Stimulated activated CD4-positive, alpha-beta T cell treated with anti-CD3 and anti-CD28 coated beads, TNF-alpha, amount 100 ng/mL, for 4 hours (primary cell): ENCODE measurements at places on chromosomes 5 and 9.

DNA sequence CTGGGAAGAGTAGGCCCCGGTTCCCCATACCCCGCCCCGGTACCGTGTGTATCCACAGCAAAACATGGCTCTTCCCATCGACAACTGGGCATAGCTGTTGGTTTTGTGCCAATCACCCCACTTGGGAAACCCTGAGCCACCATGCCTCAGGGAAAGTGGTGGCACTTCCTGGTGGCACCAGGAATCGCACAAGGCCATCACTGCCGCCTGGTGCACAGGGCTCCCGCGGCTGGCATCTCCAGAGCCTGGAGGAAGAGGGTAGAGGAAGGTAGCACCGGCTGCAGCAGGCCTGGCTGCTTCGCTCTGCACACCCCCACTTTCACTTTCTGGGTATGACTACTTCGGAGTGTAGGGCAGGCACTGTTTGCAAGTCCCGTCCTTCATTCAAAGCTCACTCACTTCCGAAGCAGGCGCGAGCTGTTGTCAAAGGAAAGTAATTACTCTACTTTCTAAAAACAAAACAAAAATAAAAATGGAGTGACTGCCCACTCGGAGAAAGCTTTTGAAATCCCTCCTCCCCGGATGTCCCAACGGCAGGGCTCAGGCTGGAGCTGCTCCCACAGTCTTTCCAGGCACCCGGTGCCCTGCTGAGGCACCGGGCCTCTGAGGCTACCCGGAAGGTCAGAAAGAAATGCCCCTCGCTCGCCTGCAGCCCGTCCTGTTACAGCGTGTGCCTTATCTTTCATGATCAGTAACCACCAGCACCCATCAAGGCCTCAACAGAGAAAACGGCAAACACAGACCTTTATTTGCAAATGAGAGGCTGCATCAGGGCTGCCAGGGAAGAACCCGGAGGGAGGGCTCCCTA, 2.0 kb downstream of the BRD3 start:
- peak; percentile 29 for DNase-seq

DNA sequence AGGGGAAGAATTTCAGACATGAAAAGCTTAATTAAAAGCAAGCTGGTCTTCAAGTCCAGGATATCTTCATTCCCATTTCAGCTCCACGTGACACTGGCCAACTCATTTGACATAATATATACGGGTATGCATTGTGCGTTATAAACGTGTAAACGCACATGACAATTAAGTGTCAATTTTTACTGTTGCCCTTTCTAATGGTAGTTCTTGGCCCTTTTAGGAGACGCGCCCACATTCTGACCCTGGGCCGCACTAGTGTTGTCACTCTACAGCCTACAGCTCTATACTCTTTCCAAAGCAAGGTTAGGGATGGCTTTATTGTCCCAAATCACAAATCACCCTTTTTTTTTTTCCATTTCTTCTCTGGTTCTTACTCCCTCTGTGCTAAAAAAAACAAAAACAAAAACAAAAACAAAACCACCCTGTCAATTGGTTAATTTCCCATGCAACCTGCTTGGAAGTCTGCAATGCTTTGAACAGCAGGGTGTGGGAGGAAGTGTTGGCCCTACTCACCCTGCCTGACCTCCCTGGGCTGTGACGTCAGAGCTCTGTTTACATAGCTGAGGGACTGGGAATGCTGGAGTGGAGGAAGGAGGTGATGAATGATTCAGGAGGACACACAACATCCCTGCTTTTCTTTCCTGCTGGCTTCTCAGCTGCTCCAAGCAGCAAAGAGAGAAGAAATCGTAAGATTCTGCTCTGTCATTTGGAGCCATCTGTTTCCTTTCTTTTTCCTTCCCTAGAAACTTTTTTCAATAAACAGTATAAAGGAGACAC, 19.3 kb downstream of the RFK start:
- DNase-seq = no peak

DNA sequence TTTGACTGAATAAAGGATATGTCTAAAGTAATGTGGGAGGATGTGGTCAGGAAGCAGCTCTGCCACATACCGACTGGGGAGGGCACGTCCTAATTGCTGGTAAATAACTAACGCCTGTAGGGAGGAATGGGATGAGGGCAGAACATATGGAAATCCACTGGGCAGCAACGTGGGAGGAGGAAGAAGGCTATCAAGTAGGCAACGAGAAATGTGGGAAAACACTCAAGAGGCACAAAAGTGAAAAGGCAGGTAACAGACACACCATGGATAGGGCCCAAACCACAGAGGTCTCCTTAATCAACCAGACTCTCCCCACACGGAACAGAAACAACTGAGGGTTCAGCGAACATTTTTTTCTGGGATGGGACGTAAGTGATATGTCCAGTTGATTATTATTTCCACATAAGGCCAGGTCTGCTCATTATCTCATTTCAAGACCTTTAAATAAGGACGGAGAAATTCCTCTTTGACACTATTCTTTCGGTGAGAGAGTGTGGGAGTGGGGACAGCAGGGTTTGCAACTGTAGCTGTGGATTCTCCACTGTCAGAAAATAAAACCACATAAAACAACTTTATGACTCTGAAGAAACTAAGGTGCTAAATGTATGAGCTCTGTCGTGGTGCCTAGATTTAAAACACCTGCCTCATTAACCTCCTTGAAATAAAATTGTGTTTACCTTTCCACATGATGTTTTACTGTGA, 17.0 kb downstream of the IARS1 start:
- no peak for DNase-seq

GRCh38 chr5:43203373-43203772, 11.3 kb downstream of the NIM1K start:
- no peak for DNase-seq

DNA sequence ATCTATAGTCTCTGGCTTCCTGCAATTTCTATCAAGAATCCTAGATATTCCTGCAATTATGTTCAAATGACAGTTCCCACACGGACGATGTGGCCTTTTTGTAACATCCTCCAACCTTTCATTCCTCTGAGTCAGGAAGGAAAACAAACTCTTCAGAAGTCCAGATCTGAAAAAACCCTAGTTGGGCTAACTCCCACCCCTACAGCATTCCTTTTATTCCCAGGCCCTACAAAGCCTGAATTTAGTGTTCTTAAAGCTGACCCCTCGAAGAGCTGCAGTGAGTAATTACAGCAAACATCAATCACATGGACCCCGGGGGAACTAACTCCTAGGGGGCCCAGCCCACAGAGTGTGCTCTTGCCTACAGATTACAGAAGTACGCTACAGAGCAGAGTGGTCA, 99.7 kb downstream of the SERINC5 start:
- DNase-seq = no peak

DNA sequence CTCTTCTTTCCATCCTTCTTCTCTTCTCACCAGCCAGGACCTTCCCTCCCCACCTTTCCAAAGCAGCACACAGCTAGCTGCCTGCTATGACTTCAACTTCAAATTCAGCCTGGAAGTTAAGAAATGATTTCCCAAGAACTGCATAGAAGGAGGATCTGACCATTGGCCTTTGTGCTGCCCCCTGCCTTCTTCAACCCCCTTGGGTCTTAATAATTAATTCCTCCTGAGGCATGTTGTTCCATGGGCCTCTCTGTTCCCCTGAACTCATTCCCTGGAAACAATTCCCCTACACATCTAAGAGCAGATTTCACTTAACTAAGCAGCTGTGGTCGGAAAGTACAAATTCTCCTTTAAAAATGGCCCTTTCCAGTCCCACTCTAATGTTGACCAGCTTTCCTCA, 62.4 kb downstream of the ADAMTS12 start:
- no peak for DNase-seq

DNA sequence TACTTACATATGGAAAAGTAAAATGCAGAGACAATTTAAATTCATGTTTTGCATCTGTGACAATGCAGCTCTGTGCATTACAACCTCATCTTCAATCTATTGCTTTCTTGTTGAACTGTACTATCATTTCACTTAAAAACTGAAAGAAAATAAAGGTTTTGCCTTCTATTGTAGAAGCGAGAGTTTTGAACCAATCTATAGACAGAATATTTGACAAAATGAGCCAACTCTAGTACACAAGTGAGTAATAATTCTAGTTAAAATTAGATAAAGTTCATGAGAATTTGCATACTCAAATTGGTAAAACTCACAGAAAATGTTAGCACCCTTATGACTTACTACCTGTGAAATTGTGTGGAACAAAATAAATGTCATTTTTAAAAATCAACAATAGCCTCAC, 123.7 kb downstream of the EDIL3 start:
- DNase-seq = no peak

GRCh38 chr5:73435759-73436534, 12.6 kb downstream of the FOXD1 start:
- no peak for DNase-seq

GRCh38 chr9:121807823-121808278, 156.4 kb downstream of the DAB2IP start:
- no peak for DNase-seq

- DNase-seq = no peak
These were observed 1177.3 kb upstream of the CDH18 start for GRCh38 chr5:21165344-21165743.

DNA sequence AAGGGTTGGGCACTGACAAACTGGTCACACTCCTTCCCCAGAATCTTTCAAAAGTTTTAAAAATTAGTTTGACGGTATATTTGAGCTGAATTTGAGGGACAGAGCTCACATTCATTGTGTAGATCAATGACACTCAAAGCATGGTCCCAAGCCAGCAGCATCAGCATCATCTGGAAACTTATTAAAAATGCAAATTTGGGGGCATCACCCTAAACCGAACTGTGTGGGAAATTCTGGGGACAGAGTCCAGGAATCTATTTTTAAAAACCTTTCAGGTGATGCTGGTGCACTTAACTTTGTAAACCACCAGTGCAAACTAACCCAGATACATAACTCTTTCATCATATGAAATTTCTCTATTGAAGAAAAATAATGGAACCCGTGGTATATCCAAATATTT, 58.1 kb upstream of the MTAP start:
- no peak for DNase-seq

DNA sequence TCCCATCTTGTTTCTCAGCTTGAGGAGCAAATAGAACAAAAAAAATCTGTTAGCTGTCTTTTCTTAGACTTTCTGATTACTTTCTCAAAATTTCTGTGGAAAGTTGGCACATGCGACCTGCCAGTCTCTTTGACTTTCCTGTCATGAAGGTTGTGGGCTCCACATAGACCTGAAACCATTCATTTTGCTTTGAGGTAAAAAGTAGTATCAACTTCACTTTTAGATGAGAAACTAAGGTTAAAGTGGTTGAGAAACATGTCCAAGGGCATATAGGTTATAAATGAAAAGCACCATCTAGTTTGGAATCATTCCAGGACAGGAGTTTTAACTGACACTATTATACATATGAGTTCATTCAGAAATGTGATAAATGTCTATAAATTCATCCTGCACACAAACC, 42.7 kb downstream of the ST8SIA4 start:
- DNase-seq = no peak

DNA sequence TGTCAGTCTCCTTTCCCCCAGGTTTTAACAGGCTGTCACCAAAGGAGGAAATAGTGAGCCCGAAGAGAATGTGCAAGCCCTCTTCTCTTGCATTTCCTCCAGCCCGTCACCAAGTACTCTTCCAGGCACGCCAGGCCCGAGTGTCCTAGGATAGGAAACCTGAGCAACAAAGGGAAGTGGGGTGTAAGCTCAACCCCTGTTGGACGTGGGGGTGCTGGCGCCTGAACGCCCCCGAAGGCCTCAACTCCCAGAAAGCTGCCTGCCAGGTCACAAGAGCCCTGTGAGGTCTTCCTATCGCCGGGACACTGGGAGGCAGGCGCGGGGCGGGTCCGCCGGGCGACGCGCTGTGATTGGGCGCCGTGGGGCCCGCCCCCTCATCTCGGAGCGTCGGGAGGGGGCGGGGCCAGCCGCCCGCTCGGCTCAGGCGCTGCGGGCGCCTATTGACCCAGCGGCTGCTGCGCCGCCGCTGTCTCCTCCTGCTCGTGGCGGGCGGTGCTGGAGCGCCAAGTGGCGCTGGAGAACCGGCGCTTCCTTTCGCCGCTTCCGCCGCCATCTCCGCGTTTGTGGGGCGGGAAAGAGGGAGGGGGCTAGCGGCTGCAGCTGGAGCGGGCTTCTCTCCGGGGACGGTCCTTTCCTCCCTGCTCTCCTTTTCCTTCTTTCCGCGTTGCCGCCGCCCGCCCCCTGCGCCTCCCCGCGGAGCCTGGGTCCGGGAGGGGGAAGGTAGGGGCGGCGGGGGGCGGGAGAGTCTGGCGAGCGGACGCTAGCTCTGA, 572 bp upstream of the MAN2A1 start:
- DNase-seq = peak; percentile 63

DNA sequence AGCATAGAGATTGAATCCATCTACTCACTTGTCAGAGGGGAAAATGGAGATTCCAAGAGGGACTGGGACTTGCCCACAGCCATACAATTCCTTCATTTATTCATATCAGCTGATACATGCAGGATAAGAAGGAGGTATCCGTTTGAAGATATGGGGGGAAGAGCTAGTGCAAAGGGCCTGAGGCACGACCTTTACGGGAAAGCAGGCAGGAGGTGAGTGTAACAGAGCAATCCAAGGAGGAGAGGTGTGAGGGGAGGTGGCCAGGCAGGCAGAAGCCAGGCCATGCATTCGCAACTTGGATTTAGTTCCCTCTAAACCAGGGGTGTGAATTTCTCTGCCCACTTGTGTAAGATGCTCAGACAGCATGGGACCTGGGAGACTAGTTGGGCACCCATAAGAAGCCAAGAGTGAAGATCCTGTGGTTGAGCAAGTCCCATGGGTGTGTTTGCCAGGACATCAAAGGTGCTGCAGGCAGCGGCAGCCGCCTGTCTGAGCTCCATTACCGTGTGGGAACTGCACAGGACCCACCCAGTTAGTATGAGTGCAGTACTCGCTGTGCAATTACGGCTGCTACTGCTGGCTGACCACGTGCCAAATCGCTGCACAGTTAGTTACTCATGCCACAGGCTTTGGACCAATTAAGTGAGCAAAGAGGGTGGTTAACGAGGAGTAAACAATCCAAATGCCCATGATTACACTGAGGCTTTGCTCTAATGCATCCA, 31.4 kb upstream of the FAT2 start:
- DNase-seq = no peak

DNA sequence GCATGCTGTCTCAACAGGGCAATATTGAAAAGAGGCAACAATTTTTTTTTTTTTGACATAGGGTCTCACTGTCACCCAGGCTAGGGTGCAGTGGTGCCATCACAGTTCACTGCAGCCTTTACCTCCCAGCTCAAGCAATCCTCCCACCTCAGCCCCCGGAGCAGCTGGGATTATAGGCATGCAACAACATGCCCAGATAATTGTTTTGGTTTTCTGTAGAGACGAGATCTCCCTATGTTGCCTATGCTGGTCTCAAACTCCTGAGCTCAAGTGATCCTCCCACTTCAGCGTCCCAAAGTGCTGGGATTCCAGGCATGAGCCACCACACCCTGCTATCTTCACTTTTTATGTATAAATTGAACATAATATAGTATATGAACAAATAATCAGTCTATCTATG, 47.6 kb downstream of the PRELID2 start:
- no peak for DNase-seq

- DNase-seq = no peak
These were observed 94.1 kb downstream of the RXRA start for GRCh38 chr9:134420281-134420845.

- no peak for DNase-seq
These were observed 3.6 kb downstream of the WNK2 start for GRCh38 chr9:93187574-93187973.

DNA sequence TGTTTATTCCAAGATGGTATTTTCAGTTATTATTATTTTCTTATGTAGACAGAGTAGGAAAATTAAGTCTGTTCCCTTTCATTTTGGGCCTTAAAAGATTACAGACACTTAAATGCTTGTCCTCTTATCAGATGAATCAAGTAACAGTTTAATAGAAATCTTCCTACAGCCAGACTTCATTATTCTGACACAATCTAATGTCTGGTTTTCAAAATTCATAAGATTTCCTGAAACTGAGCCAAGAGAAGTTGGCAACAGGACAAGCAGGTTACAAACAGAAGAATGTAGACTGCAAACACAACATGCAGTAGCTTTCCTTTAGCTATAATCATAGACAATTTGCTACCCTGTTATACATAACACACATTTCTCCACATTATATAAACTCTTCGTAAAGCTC, 130.5 kb downstream of the FBXL17 start:
- DNase-seq = no peak
